ENCODE measurements at places on chromosomes 3 and 15.
A peak's percentile ranks its signal among the peaks of the same experiment; 100 is the strongest.

GRCh38 chr15:90710436-90711027, 6.6 kb upstream of the BLM start:
- H3K27me3 ChIP-seq = no peaks in the 10 kb centered on the region
- no peak for DNase-seq
- H3K4me3 ChIP-seq = no peak overlapping the region
- H3K4me1 ChIP-seq = no peaks in the 10 kb centered on the region

GRCh38 chr3:158830391-158830790, 28.5 kb downstream of the MFSD1 start:
- no peak for DNase-seq
- H3K4me3 ChIP-seq = no peak overlapping the region
- no peaks in the 10 kb centered on the region for H3K4me1 ChIP-seq

GRCh38 chr3:187987187-187987586, 166.8 kb upstream of the LPP start:
- peaks cover 33% of the 10 kb centered on the region for H3K4me1 ChIP-seq
- no peaks in the 10 kb centered on the region for H3K27me3 ChIP-seq
- H3K4me3 ChIP-seq = no peak overlapping the region
- H3K36me3 ChIP-seq = no peaks in the 10 kb centered on the region
- DNase-seq = no peak

DNA sequence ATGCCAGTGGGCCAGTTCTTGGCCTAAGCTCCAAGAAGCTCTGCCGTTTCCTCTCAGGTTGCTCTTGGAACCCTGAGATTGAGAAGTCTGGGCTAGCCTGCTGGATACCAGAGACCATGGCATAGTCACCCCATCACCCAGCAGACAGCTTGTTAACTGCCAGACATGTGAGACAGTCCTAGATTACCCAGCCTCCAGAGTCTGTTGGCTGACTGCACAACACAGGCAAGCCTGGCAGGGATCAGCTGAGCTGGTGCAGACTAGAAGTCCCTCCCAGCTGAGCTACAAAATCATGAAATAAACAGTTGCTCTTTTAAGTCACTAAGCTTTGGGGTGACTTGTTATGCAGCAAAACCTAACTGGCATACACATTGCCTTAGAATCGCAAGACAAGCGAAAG, 5.2 kb downstream of the ANAPC13 start:
- no peak for DNase-seq
- no peaks in the 10 kb centered on the region for H3K27me3 ChIP-seq
- no peak overlapping the region for H3K27ac ChIP-seq
- peaks cover 22% of the 10 kb centered on the region for H3K4me1 ChIP-seq
- no peak overlapping the region for H3K4me3 ChIP-seq
- no peaks in the 10 kb centered on the region for H3K36me3 ChIP-seq

- no peak overlapping the region for H3K27ac ChIP-seq
- no peaks in the 10 kb centered on the region for H3K27me3 ChIP-seq
- no peak overlapping the region for H3K4me3 ChIP-seq
- DNase-seq = no peak
- no peaks in the 10 kb centered on the region for H3K4me1 ChIP-seq
- H3K36me3 ChIP-seq = no peaks in the 10 kb centered on the region
Measured at GRCh38 chr15:73139744-73140553, 87.7 kb downstream of the NEO1 start.

GRCh38 chr3:66489581-66489980, 11.2 kb downstream of the LRIG1 start:
- H3K36me3 ChIP-seq = no peaks in the 10 kb centered on the region
- peaks cover 4% of the 10 kb centered on the region for H3K4me1 ChIP-seq
- no peak for DNase-seq

DNA sequence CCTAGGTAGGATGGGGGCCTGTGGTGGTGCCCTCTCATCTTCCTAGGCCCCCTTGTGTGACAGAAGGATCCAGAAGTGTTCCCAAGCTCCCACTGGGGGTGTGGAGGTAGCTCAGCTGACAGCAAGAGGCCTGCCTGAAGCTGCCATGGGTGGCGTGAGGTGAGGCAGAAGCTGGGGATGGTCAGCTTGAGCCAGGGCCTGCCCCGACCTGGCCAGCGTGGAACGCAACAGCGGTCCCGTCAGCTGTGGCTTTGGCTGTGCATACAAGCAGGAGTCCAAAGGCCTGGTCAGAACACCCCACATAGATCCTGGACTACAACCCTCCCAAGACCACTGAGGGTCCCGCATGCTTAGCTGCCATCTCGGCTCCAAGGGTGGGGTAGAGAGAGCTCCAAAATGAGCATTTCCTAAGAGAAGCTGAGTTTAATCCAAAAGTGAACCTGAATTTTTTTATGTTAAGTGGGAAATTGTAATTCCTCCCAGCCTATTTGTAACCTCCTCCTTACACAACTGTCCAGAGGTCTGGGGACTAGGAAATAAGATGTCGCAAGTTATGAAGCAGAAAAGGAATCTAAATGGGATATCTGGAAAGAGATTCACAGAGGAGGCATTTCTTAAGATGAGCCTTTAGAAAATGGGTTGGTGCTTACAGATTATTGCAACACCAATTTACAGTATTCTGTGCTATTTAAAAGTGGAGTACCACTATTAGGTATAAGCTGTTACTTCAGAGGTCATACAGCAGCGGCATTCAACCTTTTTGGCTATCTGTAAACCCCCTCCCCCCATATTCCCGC, 9.9 kb upstream of the PLA2G4D start:
- no peak overlapping the region for H3K4me3 ChIP-seq
- no peaks in the 10 kb centered on the region for H3K4me1 ChIP-seq
- H3K36me3 ChIP-seq = no peaks in the 10 kb centered on the region
- H3K27me3 ChIP-seq = no peaks in the 10 kb centered on the region
- no peak overlapping the region for H3K27ac ChIP-seq

GRCh38 chr3:46098319-46098761, 71.1 kb upstream of the XCR1 start:
- no peak overlapping the region for H3K4me3 ChIP-seq
- DNase-seq = peak; percentile 83
- peaks cover 100% of the 10 kb centered on the region for H3K4me1 ChIP-seq
- H3K27ac ChIP-seq = peak overlapping the region; percentile 88

- H3K36me3 ChIP-seq = peaks cover 5% of the 10 kb centered on the region
- no peak for DNase-seq
- peaks cover 21% of the 10 kb centered on the region for H3K4me1 ChIP-seq
- no peaks in the 10 kb centered on the region for H3K27me3 ChIP-seq
- H3K27ac ChIP-seq = no peak overlapping the region
Measured at GRCh38 chr15:55322467-55322866, 3.4 kb downstream of the PIGB start.

Data from spleen (tissue), 13 donors.